ENCODE measurements at places on chromosomes 2 and 18.

DNA sequence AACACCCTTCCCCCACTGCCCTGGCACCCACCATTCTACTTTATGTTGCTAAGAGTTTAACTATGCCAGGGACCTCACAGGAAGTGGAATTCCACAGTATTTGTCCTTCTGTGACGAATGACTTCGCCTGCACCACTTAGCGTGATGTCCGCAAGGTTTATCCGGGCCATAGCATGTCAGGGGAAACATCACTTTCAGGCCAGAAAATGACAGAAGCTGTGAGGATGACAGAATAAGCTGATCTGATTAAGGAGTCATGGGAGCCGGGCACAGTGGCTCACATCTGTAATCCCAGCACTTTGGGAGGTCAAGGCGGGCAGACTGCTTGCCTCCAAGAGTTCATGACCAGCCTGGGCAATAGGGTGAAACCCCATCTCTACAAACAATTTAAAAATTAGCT is 248.8 kb downstream of the EIPR1 start:
- no peak for DNase-seq

- DNase-seq = no peak
These were observed 3.6 kb downstream of the VIL1 start for GRCh38 chr2:218422403-218423086.

GRCh38 chr18:59246796-59247195 is 26.5 kb downstream of the RAX start:
- DNase-seq = no peak

GRCh38 chr2:42999391-42999841 is 207.0 kb upstream of the HAAO start:
- DNase-seq = no peak

- DNase-seq = no peak
These were observed 93.7 kb upstream of the MYCN start for GRCh38 chr2:15846626-15847025.

DNA sequence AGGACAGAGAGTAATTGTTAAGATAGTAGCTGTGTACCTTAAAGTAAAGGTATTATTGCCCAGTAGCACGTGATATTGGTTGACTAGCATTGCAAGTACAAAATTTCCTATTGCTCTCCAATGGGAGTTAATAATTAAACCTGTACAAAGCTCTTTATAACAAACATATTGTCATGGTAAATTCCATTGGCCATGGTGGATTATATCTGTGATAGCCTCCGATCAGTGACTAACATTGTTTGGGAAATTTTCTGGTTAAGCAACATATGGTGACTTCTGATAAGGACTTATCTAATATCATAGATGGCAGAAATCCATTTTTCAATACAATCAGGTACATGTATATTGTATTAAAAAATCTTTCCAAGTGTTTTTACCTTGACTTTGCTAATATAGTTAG is 360.8 kb downstream of the DCC start:
- DNase-seq = no peak

DNA sequence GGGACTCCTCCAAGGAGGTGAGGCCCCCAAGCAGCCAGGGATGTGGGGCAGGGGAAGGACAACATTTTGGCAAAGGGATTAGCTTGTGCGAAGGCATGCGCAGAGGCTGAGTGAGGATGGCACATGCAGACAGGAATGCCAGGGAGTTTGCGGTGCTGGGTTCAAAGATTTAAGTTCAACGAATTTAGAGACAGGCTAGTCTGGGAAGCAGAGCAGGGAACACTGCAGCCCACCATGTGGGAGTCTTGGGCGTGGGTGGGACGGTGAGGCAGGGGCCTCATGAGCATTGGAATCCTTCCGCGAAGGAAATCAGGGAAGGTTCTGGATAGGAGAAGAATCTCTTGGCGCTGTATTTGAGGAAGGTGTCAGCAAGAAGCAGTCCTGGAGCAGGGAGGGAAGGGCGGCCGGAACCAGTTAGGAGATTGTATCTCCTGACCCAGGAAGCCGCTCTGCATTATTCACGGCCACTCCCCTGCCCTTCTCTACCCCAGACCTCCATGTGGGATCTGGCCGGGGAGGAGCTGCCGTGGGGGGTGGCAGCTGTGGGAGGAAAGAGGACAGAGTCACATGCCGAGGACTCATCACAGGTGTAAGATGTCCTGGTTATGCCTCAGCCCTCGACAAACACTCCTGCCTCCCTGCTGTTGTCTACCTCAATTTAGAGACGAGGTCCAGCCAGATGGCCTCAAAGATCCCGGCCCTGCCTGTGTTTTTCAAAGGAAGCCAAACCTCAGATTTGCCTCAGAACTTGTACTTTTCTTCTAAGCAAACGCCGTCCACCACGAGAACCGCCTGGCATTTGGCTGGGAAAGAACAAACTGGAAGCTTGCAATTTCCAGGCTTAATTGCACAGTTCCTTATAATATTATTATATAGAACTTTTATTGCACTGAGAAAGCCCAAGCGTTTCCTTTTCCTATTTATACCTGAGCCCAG is 123.7 kb upstream of the SMAD2 start:
- DNase-seq = no peak

DNA sequence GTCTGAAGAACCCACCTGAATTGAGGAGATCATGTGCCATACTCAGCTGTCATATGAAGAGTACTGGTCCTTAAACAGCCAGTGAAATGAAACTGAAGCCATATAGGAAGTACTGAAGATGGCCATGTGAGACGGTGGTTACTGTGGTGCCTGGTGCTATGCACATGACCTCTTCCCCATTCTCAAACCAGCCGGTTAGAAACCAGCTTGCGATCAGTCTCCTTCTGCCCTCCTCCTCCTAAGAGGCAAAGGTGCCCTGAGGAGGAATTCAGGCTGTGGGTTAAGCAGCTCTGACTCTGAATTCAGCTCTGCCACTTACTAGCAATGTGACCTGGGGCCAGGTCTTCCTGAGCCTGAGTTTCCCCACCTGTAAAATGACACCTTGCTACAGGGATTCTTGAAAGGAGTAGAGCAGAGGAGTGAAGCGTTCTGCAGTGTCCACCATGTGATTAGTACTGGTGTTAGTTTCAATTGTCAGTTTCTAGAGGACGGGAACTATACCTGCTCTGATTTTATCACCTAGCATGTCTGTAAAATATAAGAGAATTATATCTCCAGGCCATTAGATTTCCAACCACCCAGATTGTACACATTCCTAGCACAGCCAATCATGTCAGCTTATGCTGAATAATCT is 5.1 kb downstream of the FECH start:
- no peak for DNase-seq

DNA sequence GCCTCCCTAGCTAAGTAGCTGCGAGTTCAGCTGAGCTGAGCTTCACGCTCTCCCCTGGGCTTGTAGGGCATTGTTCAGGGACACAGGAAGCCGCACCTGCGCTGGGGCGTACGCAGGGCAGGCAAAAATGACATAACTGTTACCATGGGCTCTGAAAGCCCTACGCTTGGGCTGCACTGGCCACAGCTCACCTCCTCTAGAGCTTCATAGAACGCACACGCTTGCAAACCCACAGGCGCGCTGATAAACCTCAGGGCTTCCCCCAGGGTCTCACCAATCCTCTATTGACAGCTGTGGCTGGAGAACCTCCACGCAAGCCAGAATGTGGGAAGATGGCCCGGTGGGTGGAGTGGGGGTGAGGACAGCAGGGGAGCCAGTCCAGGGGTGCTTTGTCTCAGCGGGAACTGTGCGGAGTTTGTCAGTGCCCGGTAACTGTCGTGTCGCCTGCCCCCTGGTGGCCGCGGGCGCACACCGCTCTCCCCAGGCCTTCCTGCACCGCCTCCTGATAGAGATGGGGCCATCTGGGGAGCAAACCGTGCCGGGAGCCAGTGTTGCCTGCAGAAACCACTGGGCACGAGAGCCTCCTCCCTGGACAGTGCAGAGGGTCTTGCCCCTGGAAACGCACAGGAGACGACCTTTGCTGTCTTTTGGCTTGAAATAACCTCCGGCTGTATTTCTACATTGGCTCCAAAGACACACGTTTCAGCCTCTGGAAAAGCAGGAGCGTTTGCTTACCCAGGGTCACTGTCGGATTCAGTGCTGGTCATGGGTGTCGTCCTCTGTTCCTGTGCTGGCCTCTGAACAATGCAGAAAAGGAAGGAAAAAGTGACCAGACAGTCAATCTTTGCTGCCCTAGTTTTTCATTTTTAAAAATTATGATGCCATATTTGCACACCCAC is 17.0 kb upstream of the CIDEA start:
- DNase-seq = peak; percentile 72

DNA sequence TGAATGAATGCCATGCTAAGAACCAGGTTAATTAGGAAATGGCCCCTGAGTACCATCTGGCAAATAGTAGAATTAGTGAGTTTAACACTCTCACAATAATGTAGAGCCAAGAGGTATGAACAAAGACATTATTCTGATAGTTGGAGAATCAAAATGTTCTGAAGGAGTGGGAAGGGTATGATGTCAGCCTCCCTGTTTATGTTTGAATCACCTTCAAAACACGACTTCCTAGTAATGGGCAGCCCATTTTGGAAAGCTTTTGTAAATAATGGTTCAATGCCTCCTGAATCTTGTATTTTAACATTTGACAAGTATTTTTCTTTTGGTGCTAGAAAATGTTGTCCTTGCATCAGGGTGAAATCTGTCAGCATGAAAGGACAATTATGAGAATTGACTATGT is 108.3 kb downstream of the DSEL start:
- DNase-seq = peak; percentile 17

DNA sequence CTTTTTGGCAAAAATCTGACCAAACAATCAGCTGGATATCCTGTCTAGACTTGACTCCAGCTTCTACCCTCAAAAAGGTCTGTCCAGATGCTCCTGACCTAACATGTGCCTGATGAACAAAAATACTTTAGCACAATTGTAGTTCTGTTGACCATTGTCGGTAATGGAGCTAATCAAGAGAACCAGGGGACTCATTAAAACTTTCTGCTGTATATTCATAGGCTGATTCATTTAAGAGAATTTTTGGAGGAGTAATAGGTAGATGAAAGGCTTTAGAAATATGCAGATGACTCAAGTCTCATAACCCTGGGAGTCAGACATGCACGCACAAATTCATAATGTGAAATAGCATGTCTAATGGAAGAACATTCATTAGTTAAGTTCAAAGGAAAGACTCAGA is 514.2 kb downstream of the TXNL1 start:
- peak; percentile 63 for DNase-seq

- DNase-seq = no peak
These were observed 132.3 kb downstream of the TTC32 start for GRCh38 chr2:19769513-19769912.

DNA sequence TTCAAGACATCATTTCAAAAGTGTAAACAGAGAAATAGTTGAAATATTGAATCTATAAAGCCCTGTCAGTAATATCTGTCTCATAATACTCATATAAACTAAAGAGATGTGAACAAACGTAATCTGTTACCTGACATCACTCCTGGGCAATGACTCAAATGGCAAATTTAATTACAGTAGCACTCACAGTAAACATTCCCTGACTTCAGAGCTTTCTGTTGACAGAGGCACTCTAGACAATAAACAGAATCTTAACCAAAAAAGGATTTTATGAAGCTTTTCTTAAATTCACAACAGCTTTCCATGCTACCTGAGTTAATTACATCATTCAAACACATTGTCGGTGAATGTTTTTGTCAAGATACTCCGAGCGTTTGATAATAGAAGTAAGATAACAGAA is 128.1 kb upstream of the PDE1A start:
- DNase-seq = no peak

DNA sequence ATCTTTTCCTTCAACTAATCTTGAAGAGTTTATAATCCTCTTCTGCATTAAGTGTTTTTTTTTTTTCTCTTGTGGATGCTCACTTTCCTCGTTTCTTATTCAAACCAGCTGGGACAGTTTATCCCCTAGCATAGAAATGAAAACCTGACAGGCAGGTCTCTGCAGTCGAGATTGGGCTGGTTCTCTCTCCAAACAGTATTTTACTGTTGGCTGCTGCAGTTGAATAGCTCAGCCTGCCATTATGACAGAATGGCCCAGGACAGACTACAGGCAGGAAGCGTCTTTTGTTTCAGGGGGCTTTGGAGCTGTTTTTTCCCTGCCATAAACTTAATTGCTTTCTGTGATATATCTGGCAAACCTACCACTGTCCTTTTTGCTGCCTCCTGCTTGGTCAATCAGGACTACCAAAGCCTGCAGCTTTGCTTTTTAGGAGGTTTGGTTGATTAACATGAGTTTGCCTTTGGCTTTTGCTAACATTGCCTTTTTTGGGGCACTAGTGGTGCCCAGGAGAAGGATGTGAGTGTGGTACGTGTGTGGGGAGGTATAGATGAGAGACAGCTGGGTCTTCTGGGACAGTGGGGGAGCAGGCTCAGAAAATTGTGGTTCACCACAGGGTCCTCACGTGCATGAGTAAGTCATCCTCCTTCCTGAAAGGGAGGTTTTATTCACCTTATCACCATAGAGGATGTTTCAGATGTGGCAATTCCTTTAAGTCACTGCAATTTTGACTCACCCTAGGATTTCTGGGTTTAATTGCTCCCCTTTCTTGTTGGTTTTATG is 128.7 kb downstream of the LYPD6B start:
- no peak for DNase-seq

DNA sequence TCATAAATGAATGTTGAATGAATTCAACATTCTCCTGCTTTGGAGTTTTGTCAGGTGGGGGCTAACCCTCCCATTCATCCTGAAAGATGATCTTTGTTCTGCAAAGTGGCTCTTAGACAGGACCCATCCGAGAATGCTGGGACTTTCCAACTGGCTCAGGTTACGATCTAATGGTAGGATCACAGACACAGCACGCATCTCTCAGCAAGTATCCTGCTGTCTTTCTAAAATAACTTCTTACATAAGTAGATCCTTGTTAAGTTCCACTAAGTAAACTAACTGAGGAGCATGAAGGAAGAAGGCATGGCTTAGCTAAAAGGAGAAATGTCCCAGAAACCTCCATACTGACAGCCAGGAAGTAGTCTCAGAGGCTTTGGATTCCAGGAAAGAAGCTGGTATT is 23.7 kb downstream of the CYP27A1 start:
- DNase-seq = peak; percentile 38
